CD4-positive, alpha-beta T cell treated with Interleukin-17A for 4 hours (primary cell): ENCODE measurements at places on chromosomes 3 and 15.

DNA sequence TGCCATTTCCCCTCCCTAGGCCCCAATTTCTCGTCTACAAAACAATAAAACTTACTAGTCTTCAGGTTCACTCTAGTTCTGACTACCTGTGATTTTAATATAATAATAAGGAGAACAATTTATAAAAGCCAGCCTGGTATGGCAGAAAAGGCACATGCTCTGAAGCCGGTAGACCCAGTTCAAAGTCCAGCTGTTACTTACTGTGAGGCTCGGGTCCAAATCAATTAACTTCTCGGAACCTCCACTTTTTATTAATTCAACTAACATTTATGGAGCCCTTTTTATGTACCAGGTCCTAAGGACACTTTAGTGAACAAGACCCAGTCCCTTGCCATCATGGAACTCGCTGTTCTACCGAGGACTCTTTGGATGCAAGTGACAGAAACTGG lies 53.8 kb upstream of the SMAD3 start:
- no peak for DNase-seq

DNA sequence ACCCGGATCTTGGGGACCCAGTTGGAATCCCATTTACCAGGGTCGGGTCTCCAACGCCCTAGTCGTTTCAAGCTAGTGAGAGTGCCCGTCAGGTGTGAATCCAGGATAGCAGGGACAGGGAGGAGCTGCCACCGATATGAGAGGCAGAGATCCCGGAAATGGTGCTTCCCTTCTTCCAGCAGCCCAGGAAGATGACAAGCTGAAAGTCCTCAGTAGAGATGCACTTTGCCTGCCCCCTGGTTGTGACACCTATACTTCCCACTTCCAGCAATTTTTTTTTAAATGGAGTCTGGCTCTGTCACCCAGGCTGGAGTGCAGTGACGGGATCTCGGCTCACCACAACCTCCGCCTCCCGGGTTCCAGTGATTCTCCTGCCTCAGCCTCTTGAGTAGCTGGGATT lies 503.0 kb downstream of the NTRK3 start:
- DNase-seq, result no peak

GRCh38 chr15:28955993-28956421 lies 70.2 kb downstream of the APBA2 start:
- DNase-seq, result no peak

- DNase-seq, result no peak
Observed at GRCh38 chr15:38666865-38667510, 102.4 kb upstream of the RASGRP1 start.

DNA sequence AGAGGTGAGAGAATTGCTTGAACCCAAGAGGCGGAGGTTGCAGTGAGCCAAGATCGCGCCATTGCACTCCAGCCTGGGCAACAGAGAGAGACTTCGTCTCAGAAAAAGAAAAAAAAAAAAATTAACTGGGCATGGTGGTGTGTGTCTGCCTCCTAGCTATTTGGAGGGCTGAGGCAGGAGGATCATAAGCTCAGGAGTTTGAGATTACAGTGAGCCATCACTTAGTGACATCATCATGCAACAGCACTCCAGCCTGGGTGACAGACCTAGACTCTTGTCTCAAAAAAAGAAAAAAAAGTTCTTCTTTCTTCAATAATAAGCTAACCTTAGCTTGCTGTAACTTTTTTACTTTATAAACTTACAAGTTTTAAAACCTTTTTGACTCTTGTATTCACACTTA lies 99.8 kb downstream of the SLMAP start:
- no peak for DNase-seq
